ENCODE measurements at places on chromosomes 2 and 18.

DNA sequence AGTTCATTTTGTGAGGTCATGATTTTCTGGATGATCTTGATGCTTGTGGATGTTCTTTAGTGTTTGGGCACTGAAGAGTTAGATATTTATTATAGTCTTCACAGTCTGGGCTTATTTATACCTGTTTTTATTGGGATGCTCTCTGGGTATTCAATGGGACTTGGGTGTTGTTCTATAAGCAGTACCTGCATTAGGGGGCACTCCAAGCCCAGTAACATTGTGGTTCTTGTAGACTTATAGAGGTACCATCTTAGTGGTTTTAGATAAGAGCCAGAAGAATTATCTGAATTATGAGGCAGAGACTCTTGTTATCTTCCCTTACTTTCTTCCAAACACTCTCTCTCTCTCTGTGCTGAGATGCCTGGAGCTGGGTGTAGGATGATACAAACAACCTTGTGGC is 470.0 kb downstream of the PIK3C3 start:
- DNase-seq = no peak

GRCh38 chr2:118698564-118698963 is 148.9 kb downstream of the EN1 start:
- peak; percentile 22 for DNase-seq

DNA sequence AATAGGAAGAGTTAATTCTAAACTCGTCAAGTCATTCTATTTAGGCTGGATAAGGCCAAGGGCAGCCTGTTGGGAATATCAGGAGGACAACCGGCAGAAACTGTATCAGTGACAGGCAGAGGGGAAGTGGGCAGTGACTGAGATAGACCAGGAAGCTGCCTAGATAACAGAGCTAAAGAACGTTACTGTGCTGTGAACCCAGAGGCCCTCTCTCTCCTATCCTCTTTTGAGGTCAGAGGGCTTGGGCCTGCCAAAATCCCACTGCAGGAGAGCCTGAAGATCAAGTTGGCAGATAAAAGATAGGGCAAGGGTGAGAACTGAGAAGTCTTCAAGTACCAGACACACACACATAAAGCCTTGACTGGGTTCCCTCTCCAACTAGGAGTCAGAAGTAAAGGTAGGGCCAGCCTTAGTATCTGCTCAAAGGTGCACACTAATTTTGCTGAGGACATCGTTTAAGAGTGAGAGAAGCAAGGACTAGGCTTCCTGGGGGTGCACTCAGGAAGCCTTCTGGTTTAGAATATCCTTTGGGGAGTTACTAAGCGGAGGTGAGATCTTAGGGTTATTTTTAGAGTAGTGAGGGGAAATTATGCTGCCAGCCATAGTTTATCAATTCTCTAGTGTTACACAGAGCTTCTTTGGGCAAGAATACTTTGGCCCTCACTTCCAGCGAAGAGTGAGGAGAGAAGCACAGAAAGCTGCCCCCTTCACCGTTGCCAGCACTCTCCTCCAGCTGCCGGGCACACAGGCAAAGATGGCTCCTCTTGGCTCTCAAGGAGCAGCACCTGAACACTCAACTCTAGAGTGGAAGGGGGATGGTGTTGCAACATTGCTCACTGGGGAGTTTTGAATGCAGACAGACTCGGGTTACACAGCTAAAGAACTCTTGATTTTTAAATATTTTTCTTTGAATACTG is 9.8 kb downstream of the CAVIN2 start:
- no peak for DNase-seq

GRCh38 chr2:64331849-64332699 is 121.9 kb upstream of the LGALSL start:
- no peak for DNase-seq

- DNase-seq = no peak
Observed at GRCh38 chr18:10093445-10093844, 179.6 kb downstream of the VAPA start.

DNA sequence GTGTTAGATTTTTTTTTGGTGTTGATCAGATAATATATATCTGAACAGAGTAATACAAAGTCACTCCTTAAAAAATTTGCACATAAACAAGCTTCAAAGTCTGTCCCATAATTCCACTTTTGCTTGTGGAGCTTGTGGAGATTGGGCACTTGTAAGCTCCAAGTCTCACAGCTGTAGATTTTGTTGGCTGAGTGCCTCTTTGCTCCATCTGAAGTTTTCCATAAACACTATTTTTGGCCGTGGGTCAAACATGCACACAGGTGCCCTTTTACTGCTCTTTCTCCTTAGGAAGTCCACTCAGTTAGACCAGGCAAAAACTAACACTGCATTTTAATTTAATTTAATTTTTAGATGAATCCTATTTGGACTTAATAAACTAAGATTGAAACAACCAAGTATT is 3.6 kb upstream of the KCNJ13 start:
- DNase-seq = no peak

DNA sequence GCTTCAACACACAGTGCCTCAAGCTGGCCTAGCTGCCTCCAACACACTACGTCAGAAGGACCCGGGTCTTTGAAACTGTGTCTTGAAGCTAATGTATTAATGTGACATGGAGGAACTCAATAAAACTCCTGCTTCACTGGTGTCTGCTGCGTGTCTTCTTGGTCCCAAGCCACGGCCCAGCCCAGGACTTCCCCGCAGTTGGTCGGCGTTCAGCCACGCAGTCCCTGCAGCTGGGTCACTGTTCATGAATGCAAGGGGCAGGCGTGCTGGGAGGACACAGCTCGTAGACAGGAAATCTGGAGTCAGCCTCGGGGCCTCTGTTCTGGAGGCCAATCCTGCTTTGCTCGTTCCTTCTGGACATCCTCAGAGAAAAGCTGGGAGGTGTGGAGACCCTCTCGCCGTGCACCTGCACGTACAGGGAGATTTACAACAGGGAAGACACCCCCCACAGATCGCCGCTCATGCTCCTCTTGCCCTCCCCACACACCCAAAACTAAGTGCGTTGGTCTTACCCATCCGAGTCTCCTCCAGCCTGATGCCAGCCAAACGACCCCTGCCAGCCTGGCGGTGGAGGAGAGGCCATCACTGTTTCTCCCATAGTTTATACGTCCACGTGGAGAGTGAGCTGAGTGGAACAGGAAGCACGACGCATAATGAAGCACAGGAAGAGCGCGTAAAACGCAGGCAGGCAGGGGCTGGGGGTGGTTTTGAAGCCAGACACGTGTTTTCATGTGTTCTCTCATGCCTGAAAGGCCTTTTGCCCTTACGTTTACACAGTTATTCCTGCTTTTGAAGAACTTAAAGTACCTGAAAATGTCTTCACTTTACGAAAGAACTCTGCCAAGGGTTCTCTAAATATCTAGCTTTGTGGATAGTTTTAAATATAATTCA is 39.7 kb downstream of the ADI1 start:
- no peak for DNase-seq

GRCh38 chr2:238277695-238278094 is 10.7 kb downstream of the PER2 start:
- DNase-seq = no peak

GRCh38 chr2:96181529-96181928 is 27.1 kb downstream of the STARD7 start:
- no peak for DNase-seq

- no peak for DNase-seq
Observed at GRCh38 chr2:2647141-2647541, 316.1 kb upstream of the MYT1L start.

GRCh38 chr2:127165539-127165935 is 54.6 kb downstream of the CYP27C1 start:
- peak; percentile 57 for DNase-seq

GRCh38 chr18:57445488-57446319 is 10.5 kb downstream of the ONECUT2 start:
- DNase-seq = peak; percentile 23

GRCh38 chr2:233342301-233342700 is 12.0 kb upstream of the DGKD start:
- DNase-seq = no peak

DNA sequence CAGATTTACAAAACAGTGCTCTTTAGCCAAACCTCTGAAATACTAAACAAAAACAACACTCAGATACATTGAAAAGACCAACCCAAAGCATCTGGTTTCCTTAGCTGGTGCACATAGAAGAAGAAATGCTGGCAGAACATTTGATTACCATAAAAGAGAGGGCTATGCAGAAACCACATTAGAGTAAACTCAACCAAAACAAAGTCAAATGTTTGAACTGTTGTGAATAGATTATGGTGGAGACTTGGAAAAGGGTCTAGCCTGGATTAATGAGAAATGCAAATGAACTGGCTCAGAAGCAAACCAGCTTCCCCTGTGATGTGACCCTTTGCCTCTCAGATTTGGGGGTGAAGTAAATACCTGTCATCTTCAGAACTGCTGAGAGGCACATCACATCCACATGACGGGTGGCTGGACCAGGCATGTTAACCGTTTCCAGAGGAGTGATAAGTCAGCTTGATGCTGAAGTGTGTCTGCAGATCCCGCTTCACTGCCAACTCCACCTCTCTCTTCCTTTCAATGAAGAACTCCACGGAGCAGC is 153.0 kb downstream of the NRP2 start:
- peak; percentile 70 for DNase-seq

DNA sequence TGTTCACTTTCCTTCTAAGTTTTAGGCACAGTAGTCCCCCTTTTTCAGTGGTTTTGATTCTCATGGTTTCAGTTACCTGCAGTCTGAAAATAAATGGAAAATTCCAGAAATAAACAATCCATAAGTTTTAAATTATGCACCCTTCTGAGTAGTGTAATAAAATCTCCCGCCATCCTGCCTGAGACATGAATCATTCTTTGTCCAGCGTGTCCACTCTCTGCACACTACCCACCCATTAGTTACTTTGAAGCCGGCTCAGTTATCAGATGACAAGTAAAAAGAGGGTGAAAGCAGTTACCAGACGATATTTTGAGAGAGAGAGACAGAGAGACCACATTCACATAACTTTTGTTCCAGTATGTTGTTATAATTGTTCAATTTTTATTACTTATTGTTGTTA is 400.5 kb downstream of the TMX3 start:
- no peak for DNase-seq

GRCh38 chr2:3447789-3448317 is 68.4 kb downstream of the TRAPPC12 start:
- DNase-seq = no peak

GRCh38 chr18:76522122-76522503 is 27.1 kb upstream of the ZNF516 start:
- no peak for DNase-seq

GRCh38 chr2:54499661-54500060 is 43.5 kb downstream of the SPTBN1 start:
- DNase-seq = peak; percentile 83

- peak; percentile 44 for DNase-seq
Observed at GRCh38 chr2:241637795-241638660, 535 bp downstream of the ATG4B start.

DNA sequence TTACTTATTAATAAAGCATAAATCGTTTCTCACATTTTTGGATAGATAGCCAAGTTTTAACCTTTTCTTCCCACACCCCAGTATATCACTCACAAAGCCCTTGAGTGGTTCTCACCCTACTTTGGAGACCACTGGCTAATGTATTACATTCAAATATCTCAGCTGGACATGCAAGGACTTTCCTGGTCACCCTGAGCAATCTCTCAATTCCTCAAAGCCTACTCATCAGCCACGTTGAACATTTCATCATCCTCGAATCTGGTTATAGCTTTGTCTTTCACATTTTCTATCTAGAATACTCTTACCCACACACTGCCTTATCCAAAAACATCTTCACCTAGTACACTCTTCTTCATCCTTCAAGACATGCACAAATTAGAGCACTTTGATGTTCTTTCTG is 71.1 kb upstream of the MAPRE2 start:
- no peak for DNase-seq

DNA sequence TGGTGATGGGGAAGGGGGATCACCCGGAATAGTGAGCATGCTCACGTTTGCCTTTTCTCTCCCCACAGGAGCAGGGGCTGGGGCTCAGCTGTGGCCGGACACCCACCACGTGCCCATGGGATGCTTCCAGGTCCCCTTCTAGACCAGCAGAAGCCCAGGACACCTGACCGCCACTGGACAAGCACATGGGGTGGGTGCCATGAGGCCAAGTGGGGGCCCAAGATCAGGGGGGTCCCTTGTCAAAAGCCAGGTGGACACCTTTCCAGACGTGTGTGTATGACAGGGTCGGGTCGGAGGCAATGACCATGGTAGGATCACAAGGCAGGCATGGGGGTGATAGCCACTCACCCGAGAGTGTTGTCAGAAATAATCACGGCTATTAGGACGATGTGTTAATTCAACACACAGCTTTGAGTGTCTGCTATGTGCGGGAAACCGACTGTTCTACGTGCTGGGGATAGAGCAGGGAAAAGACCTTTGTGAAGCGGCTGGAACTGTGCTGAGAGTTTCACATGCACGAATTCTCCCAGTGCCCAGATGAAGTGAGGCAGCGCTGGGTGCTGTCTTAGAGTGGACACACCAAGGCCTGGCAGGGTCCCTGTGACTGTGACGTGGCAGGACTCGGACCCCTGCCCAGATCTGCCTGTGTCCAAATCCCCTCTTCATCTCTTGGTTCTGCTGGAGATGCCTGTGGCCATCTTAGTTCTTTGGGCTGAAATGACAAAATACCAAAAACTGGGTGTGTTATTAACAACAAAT is 244.7 kb downstream of the NDUFA10 start:
- no peak for DNase-seq

GRCh38 chr2:18284331-18284730 is 276.1 kb downstream of the RDH14 start:
- no peak for DNase-seq

DNA sequence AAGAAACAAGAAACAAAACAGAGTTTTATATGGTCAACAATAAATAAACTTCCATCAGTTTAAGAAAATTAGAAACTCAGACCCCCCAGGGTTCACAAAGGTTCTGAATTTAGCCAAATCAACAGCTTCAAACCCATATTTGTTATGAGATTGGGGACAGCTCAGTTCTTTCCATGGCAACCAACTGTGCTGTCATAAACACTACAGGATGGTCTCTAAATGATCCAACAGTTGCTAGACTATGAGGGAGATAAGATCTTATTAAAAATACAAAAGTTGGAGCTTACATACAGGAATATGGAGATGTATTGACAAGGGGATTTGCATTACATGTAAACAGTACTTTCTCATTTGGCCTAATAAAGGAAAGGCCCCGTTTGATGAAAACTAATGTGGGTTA is 154.6 kb upstream of the CTAGE1 start:
- no peak for DNase-seq
